ENCODE measurements at places on chromosomes 1 and 21.

GRCh38 chr1:30520476-30520875 is 202.9 kb downstream of the MATN1 start:
- DNase-seq = no peak

- DNase-seq = peak; percentile 55
Observed at GRCh38 chr1:65309304-65310077, at the start of gene DNAJC6. Gene DNAJC6, plus strand, starts transcription at chr1:65309543. Its CDS starts 203 bp downstream, at chr1:65309746.

DNA sequence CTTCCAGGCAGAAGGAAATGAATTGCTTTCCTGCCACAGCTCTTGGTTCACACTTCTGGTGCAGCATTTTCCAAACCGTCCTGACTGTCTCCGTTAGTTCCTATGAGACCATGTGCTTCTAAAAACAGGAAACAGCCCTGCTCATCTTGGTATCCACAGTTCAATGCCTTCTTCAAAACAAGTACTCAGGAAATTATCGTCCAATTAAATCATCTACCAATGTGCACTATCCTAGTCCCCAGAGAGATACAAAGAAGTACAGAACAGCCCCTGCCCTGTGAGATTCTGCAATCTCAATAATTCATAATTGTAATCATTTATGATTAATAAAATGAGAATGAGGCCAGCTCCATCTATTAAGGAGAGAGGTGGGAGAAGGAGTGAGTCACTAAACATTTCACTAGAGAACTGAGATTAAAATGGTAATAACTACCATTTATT is 11.2 kb downstream of the CLEC20A start:
- DNase-seq = no peak

DNA sequence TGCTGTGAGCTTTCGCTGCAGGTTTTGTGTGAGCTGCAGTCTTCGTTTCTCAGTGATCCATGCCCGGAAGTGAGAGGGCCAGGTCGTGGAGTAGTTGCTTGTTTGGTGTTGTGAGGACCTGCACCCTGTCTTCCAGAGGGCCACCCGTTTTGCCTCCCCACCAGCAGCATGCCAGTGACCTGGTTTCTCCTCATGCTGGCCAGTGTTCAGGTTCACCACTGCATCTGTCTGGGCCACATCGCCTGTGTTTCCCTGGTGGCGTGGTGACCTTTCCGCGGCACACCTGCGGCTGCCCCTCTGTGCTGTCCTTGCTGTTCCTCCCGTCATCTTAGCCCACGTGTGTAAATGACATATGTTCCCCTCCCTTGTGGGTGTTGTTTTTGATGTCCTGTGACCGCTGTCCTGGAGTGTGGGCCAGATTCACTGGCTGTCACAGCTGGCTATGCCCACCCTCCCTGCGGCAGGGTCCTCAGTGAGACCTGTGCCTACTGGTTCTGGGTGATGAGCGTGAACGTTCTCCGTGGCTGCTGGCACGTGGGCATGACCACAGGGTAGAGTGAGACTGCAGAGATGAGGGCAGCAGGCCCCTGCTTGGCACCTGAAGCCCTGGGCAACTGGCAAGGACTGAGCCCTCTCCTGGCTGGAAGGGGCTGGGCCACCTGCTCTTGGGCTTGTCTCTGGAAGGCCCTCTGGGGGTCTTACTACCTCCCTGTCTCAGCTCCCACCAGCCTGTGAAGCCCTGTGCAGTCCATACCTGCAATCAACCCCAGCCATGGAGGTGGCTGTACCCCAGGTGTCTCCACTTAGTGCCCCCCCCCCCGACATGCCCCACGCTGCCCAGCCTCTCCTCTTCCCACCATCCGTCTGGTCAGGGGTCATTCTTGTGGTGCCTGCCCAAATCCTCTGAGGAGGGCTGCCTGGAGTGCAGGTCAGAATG is 7.3 kb downstream of the IBA57 start:
- DNase-seq = no peak

DNA sequence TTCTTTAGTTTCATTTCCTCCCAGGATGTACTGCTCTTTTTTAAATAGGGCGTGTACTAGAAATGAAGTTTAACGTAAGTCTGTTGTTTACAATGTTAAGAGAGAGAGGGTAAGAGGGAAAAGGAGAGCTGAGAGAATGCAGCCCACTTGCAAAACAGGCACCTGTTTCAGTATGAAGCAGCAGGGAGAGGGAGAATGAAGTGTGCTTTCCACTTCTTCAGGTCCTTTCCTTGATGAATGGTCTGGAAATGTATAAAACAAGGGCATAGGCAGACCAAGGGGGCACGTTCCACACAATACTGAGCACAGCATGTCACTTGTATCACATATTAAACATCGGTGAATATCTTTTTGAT is 2.0 kb downstream of the KCNA3 start:
- no peak for DNase-seq

DNA sequence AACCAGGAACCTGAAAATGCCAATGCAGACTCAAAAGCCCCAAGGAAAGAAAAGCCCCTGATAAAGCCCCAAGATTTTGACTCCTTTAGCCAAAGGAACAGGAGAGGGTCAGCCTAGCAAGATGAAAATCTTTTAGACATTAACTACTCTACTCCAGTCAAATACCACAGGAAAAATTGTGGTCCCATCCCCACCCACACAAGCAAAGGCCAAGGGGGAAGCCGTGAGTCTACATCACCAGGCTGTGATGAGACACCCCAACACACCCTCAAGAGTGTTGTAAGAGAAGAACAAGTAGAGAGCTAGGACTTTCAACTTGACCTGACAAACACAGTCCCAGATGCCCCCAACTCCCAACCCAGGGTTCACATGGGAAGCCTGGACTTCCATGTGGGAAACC is 192.8 kb upstream of the NR5A2 start:
- no peak for DNase-seq

DNA sequence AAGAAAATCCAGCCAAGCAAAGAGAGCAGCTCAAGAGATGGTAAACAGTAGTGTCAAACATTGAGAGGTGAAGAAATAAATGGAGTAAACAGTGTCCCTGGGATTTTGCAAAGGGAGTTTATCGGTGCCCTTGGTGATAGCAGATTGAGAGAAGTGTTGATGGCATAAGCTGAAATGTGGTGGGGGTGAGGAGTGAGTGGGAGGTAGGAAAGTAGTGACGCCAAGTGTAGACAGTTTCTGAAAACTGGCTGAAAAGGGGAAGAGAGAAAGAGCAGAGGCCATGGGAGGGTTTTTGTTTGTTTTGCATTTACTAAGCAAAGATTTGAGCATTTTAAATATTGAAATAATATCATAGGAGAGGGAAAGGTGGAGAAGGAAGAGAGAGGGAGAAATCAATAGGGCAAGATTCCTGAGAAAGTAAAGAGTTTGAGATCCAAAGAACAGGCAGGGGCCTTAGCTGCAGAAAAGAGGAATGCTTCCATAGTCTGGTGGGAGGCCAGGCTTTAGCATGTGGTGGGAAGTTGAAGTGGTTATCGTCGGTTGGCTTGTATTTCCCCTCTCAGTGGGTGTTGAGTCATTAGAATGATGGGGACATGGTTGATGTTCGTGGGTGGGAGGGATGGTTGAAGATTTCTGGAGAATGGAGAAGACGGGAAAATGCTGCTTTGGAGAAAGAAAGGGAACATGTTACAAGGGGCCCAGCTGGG is 26.8 kb upstream of the RASAL2 start:
- DNase-seq = no peak

DNA sequence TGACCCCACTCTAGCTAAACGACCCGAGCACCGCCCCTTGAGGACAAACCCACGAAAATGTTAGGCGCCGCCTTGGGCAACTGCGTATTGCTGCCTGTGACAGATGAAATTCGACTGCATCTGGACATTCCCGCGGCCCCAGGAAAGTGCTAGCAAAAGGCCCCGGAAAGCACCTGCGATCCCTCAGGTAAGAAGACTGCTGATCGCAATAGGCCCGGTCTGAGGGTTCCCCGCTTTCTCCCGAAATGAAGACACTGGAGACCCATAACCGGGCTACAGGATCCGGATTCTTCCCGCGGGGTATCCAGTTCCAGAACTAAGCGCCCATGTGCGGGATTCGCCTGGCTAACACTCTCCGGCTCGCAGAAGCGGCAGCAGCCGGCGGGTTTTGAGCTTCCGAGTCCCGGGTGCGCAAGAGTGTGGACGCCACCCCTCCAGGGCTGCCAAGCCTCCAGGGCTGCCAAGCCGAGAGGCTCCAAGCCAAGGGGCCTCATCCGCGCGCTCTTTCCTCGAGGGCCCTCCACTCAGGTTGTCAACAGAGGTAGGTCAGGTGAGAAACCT is 157.9 kb upstream of the NBPF11 start:
- DNase-seq = no peak

GRCh38 chr1:115671176-115671934 is 29.6 kb downstream of the VANGL1 start:
- DNase-seq = peak; percentile 83

- no peak for DNase-seq
Observed at GRCh38 chr1:214289574-214290272, 8.8 kb downstream of the SMYD2 start.

DNA sequence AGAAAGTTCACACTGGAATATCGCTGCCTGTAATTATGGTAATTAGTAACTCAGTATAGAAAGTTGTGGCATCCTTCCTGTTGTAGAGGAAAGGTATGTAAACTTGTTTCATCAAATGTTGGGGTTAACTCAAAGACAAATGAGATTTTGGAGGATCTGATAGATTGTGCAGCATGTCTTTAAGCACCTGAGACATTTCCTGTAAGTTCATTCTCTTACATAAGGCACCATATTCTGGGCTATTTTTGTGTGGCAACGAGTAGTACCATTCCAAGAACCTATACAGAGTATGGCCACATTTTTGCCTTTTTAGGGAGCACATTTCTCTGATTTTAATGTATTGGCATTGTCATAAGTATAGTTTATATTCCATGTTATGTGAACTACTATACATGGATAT is 88.8 kb downstream of the CDC14A start:
- no peak for DNase-seq

DNA sequence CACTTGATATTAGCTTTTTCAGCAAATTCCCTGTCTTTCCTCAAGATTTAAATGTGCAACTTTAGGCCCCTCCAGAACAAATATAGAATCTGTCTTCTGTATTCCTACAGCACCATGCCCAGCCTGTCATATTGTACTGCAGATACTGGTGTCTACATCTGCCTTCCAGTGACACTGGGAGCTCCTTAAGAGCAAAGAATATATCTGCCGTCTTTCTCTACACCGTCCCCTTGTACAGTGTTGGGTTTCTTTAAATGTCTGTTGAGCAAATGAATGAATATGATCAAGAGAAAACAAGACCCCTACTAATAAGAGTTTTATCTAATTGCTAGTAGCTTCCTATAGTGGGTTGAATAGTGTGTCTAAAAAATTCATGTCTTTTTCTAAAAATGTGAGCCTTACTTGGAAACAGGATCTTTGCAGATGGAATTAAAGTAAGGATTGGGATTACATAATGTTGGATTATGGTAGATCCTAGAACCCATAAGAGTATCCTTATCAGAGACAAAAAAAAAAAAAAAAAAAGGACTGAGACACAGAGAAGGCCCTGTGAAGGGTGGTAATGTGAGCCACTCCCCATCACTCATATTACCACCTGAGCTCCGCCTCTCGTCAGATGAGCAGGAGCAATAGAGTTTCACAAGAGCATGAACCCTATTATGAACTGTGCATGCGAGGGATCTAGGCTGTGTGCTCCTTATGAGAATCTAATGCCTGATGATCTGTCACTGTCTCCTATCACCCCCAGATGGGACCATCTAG is 128.6 kb downstream of the FAF1 start:
- no peak for DNase-seq

DNA sequence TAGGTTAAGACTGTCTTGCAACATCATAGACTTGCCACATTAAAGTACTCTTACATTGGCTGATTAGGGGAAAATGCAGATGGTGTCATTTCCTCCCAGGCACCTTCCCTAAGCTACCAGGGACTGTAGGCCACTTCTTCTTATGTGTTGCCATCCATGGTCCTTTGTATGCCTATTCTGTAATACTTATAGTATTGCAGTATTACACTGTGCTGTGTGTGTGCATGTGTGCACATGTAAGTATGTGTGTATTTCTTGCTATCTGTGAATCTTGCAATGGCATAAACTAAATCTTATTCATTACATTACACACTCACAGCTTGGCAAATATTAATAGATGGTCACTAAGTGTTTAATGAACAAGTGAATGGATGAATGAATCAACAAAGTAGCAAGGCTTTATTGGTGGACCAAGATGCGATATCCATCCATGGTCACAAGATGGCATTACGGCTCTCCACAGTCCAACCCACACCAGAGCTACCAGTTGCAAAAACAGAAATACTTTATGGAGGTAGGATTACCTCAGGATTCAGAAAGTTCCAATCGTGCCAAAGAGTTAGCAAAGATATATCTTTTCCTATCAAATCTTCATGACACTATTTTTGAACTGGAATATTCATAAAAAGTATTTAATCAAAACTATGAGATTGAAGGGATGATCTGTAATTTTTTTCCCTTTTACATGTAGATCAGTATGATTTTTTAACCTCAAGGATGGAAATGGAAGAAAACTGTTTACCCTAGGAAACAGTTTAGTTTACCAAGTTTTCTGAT is 160.2 kb downstream of the DENND1B start:
- peak; percentile 11 for DNase-seq

GRCh38 chr1:77015748-77016341 is 148.6 kb downstream of the ST6GALNAC5 start:
- no peak for DNase-seq

DNA sequence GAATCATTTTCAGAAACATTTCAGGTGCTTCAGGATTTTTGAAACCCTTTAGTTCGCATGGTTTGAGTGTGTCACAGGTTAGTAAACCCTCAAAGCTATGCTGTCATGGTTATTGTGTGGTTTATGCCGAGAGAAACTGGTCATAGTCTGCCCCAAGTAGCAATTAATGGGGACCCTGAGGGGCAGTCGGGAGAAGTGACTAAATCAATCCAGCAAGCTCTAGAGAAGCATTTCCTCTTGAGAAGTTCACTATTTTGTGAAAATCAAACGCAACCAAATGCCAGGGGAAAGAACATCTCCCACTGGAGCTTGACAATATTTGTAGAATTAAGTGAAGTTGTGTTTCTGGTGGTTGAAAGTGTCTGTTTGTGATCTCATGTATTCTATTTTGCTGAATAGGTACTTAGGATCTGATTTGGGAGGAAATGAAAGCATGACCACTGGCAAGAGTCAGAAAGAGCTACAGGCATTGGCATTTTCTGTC is 63.0 kb upstream of the BACH1 start:
- no peak for DNase-seq

DNA sequence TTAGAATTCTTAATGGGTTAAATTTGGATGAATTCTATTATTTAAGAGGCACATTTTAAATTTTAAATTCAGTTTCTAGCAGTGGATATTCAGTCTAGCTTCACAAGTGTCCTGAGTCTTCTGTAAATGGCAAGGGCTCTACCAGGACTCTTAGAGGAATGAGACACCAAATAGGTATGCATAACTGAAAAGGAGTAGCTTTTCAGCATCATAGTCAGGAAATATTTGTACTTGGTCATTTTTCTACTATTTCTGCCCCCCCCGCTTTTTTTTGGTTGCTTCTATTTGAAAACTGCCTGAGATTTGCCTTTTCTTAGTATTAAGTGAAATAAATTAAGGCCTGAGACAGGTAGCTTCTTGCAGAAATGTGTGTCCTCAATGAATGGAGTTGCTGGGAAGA is 80.2 kb downstream of the MAST2 start:
- DNase-seq = peak; percentile 42

- DNase-seq = peak; percentile 29
Observed at GRCh38 chr1:94522304-94522703, 19.3 kb downstream of the F3 start.

Data from foreskin keratinocyte (primary cell).